Nucleus accumbens (tissue), 56 donors: ENCODE measurements at places on chromosomes 3 and 15.

GRCh38 chr15:35019404-35020327 is 31.6 kb upstream of the ZNF770 start:
- no peak for DNase-seq

- DNase-seq: no peak
Observed at GRCh38 chr15:96612917-96613316, 282.4 kb downstream of the NR2F2 start.

- no peak for DNase-seq
Observed at GRCh38 chr3:165523801-165524200, 313.4 kb downstream of the BCHE start.

GRCh38 chr3:127959873-127960272 is 44.8 kb downstream of the KBTBD12 start:
- DNase-seq: no peak

GRCh38 chr15:70435872-70436271 is 327.5 kb downstream of the UACA start:
- DNase-seq: no peak

GRCh38 chr15:94081829-94082228 is 149.5 kb upstream of the MCTP2 start:
- no peak for DNase-seq

DNA sequence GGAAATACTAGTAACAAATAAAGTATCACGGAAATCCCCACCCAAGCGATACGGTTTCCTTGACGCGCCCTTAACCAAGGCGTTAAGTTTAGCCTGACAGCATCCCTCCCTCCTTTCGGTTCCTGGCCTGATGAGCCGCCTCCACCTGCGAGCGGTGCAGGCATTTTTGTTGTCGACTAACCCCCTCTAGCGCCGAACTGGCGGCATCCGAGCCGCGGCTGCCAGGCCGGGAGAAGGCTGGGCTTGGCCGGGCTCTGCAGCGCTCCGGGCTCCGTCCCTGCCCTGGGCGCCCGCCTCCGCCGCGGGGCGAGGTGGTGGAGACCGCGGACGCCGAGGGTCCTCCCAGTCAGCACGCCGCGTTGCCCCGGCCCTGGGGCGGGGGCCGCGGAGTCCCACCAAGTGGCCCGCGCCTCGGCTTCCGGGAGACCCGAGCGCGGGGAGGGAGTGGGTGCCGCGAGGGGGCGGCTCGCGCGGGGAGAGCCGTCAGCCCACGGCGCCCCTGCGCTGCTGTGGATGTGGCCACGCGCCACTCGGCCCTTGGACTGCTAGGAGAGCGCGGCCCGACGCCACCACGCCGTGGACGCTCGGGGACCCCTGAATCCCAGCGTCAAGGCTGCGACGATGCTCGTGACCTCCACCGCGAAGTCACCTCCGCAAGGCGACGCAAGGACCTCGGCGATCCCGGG is 1.1 kb upstream of the EPHA6 start:
- peak; percentile 49 for DNase-seq

DNA sequence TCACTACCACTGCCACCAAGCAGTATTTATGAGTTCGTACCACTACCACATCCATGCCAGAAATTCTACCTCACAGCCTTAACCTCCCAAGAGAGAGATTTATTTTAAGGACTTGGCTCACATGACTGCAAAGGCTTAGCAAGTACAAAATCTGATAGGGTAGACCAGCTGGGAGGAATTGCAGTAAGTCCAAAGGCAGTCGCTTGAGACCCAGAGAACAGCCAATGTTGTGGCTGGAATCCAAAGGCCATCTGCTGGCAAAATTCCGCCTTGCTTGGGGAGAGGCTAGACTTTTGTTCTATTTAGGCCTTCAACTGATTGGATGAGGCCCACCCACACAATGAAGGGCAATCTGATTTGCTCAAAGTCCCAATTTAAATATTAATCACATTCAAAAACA is 101.4 kb upstream of the STT3B start:
- DNase-seq: no peak

DNA sequence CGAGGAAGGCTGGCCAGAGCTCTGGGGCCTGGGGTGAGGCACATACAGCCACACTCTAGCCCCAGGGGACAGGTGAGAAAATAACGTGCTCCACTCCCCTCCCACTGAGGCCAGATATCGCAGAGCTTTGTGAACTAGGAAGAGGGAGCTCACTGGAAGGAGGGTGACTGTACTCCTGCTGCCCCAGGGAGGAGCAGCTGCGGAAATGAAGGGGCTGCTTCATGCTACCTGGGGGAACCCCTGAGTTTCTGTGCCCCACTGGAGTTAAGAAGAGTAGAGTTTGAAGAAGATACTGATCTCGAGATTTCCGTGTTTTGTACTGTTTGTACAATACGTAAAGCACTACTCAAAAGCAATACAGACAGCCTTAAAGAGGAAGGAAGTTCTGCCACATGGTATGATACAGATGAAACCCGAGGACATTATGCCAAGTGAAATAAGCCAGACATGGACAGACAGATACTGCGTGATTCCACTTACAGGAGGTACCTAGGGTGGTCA is 44.6 kb downstream of the CMTM6 start:
- no peak for DNase-seq
